Fibroblast of skin of left biceps (primary cell): ENCODE measurements at places on chromosomes 1 and 21.

DNA sequence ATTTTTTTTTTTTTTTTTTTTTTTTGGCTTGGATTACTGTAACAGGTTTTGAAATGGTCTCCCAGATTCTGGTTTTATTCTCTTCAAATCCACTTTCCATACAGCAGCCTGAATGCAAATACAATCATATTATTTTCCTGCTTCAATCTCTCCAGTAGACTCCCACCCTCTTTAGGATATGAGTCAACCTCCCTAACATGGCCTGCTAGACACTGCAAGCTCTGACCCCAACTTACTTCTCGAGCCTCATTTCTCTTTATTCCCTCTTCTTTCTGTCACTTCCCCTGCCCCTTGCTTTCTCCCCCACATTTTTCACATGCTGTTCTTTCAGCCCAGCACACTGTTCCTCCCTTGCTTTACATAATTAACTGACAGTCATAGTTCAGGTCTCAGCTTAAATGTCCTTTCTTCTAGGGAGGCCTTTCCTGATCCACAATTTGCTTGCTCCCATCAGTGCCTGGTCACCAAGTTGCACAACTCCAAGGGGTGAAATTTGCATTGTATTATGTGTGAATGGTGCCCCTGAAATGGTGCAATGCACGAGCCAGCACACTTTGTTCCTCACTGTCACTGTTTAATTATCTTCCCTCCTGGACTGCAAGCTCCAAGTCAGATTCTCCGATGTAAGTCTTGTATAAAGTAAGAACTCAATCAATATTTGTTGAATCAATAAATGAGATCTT is 22.1 kb upstream of the IL19 start:
- DNase-seq = no peak

DNA sequence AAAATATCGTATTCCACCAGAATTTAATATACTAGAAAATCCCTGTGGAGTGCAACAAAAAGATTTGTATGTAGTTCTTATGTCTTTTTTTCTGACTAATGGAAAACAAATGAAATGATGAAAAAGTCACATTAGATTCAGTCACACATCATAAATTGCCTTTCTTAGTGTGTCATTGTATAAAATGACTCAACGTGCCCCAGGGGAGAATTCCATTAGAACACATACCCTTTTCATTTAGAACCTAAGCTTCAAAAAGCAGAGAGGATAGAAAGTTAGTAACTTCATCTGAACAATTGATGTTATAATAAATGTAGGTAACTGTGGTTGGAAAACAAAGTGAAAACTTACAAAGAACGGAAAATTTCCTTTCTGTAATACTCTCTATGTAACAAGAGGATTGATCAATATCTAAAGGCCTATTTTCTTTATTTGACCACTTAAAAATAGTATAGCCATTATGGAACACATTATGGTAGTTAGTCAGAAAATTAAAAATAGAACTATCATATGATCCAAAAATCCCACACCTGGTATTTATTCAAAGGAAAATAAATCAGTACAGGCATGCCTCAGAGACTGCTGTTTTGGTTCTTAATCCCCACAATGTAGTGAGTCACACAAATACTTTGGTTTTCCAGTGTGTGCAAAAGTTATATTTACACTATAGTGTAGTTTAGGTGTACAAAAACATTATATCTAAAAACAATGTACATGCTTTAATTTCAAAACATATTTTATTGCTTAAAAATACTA is 1016.1 kb downstream of the KCNT2 start:
- DNase-seq = peak; percentile 91

- no peak for DNase-seq
Observed at GRCh38 chr1:90986953-90987352, 34.9 kb downstream of the ZNF644 start.

GRCh38 chr21:17428484-17428869 is 84.4 kb upstream of the CXADR start:
- DNase-seq = no peak

- no peak for DNase-seq
Observed at GRCh38 chr21:16789636-16790035, 723.2 kb upstream of the CXADR start.

GRCh38 chr1:177286396-177286795 is 115.6 kb downstream of the BRINP2 start:
- DNase-seq = no peak

DNA sequence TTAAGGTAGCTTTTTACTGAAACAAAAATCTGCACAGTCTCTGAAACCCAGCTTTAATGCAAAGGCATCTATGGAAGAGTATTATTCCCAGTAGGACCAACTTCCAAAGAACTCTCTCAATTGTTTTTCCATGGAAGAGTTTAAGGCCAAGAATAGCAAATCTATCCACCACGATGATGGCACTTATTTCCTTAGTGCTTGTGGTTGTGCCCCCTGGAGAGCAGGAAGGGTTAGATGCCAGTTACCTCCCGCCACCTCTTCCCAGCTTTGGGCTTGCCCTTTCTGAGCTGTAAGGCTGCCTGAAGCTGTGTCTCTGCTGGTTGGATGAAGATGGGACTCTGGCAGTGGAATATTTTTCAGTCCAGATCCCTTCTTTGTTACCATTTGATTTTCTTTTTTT is 4.8 kb upstream of the ATP1A1 start:
- no peak for DNase-seq

DNA sequence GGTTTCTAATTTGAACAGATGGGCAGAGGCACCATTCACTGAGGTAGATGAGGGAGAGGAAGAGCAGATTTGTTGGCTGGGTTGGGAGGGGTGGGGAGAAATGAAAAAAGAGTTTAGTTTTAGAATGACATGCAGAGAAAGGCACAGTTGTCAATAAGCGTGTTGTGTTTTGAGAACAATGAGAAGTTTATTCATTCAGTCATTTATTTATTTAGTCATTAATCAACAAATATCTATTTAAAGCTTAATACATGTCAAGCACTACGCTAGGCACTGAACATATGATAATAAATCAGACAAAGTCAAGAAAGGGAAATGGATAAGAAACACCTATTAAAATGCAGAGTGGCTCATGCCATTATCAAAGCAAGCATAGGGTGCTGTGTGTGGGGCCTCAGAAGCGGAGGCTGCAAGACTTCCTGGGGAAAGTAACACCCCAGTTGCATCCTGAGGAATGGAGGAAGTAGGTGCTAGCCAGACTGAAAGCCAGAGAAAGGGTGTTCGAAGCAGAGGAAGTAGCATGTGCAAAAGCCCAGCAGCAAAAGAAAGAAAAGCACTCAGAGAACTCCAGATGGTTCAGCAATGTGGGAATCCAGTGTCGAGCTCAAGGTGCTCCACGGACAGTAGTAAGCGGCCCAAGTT is 114.1 kb downstream of the RNF220 start:
- no peak for DNase-seq

- DNase-seq = no peak
Observed at GRCh38 chr1:235275223-235275622, 52.8 kb downstream of the ARID4B start.

DNA sequence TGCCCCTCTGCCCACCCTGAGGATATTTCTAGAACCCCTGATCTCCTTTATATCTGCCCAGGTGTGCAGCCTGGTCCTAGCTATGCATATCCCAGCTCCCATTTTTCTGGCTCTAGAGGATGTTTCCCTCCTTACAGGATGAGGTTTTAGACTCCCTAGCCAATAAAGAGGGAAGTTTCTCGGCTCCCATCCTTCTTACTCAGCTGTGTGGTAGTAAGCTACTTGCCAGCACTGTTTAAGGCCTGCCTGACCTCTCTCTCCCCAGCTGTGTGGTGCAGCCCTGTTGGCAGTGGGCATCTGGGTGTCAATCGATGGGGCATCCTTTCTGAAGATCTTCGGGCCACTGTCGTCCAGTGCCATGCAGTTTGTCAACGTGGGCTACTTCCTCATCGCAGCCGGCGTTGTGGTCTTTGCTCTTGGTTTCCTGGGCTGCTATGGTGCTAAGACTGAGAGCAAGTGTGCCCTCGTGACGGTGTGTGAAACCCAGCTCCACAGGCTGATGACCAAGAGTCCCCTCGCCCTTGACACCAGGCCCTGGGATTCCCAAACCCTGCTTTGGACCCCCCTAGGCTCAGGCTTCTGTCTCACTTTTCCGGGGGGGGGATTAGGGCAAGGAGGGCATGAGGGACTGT is 7.8 kb upstream of the P3R3URF start:
- DNase-seq = no peak

DNA sequence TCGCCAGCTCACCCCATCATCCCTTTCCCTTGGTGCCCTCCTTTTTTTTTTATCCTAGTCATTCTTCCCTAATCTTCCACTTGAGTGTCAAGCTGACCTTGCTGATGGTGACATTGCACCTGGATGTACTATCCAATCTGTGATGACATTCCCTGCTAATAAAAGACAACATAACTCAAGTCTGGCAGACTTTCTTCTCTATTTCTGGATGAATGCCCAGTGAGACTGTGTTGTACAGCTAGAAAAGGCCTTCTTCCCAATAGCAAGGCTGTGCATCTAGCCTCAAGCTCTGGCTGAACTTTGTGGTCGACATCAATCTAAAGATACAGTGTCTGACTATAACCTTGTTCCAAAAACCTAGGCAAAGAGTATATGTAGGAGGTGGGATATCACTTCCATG is 6.4 kb downstream of the IL24 start:
- no peak for DNase-seq

- no peak for DNase-seq
Observed at GRCh38 chr1:65791396-65791795, 1.3 kb upstream of the PDE4B start.

GRCh38 chr1:204304067-204304466 is 55.7 kb downstream of the PLEKHA6 start:
- no peak for DNase-seq

- DNase-seq = no peak
Observed at GRCh38 chr1:175272361-175272760, 79.8 kb upstream of the KIAA0040 start.

GRCh38 chr1:204041803-204042505 is 31.0 kb upstream of the SOX13 start:
- no peak for DNase-seq

GRCh38 chr1:227944931-227945890 is 2.5 kb downstream of the WNT9A start:
- DNase-seq = no peak

DNA sequence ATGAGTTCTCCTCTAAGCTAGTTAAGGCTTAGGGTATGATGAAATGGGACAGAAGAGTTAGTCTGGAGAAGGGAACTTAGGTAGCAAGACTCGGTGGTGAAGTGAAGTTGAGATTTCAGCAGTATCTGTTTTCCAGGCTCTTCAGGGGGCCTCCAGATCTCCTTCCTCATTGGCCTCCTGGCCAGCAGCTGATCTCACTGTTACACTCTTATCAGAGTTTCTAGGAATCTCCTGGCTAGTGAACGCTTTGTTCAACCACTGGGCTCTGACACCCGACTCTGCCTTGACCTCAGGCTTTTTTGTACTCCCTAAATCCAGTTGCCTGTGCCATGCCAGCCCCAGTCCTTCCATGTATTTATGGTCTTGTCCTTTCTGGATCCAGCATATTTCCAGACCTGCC is 311.0 kb downstream of the ASTN1 start:
- DNase-seq = no peak

- no peak for DNase-seq
Observed at GRCh38 chr1:104248385-104248784, 498.7 kb downstream of the AMY1C start.

DNA sequence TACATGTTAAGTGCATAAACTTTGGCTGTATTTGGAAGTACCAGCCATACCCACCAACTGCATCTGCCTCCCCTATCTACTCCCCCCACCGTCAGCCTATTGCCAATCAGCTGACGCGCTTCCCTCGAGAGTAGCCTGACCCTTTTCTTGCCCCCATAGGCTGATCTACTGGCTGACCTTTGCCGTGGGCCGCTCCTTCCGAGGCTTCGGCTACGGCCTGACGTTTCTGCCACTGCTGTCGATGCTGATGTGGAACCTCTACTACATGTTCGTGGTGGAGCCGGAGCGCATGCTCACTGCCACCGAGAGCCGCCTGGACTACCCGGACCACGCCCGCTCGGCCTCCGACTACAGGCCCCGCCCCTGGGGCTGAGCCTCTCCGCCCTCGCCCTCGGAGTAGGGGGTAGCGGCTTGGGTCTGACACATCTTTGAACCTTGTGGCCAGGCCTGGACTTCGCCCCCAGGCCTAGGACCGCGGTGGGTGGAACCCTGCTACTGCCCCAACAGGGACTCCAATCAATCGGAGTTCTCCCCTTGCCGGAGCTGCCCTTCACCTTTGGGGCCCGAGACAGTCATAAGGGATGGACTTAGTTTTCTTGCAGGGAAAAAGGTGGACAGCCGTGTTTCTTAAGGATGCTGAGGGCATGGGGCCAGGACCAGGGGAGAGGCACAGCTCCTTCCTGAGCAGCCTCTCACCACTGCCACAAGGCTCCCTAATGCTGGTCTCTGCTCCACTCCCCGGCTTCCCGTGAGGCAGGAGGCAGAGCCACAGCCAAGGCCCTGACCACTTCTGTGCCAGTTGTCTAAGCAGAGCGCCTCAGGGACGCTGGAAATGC is 4.0 kb downstream of the GLMP start:
- DNase-seq = peak; percentile 23

DNA sequence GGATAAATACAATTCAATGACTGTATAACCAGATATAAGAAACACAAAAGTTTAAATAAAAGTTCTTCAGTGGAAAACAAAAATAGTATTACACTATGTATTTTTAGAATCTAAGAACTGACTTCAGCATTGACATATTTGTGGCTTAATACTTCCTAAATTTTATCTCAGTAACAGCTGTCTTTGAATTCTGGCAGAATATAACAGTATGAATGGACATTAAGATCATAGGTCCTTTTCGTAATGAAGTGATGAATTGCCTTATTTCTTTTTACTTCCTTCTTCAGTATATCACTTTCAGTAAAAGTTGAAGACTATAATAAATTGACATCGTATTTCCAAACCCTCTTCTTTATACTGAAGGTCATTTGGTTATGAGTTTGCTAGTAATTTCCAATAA is 1030.0 kb downstream of the MRPL39 start:
- DNase-seq = no peak

DNA sequence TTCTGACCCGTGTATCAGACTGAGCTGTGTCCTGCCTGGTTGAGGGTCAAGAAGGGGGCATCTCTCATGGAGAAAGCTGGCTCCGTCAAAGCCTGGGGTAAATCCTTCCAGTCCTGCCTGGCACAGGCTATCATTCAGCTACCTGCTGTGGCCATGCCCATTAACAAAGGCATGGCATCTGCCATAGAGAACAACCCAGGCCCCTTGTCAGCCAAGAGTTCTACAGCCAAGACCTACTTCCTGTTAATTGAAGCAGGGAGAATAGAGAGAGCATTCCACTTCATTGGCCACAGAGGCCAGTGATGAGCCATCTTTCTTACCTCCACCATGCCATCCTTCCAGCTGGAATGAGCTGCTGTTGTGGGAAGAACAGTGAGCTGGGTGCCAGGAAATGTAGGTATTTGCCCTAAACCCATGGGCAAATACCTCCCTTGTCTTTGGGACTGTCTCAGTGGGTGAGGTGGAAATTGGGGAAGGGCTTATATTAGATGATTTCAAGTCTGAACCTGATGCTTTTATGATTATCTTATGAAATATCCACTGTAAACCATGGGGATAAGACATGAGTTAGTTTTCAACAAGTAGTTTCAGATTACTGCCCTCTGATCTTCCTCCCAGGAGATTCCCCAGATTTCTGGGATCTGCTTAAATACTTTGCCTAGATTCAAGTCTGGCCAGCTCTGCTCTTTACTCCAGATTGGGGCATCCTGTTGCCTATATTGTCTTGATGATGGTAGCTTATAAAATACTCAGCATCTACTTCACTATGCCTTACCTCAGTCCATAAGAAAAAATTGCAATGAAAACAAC is 11.2 kb upstream of the KCNQ4 start:
- DNase-seq = no peak
